Neural crest cell (in vitro differentiated cells): ENCODE measurements at places on chromosomes 13 and 19. TPM values are rescaled to one million over a fixed set of nuclear protein-coding genes. Genes with fewer than 3 reads are reported as not detected.
A peak's percentile ranks its signal among the peaks of the same experiment; 100 is the strongest.

GRCh38 chr19:16969135-16969534, 57.5 kb downstream of the CPAMD8 start:
- no peak for DNase-seq

GRCh38 chr13:32225481-32225931, 89.7 kb downstream of the ZAR1L start:
- DNase-seq: no peak

DNA sequence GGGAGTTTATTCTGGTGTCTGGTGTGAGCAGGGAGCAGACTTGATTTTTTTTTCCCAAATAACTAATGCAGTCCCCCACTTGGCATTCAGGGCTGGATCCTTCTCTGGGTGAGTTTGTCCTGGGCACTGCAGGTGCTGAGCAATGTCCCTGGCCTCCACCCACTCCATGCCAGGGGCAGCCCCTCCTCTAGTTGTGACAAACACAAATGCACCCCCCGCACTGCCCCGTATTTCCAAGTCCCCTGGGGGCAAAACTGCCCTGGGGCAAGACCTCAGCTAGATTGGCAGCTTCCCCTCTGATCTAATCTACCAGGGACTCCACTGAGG, 6.4 kb downstream of the MOB3A start:
- DNase-seq: no peak

DNA sequence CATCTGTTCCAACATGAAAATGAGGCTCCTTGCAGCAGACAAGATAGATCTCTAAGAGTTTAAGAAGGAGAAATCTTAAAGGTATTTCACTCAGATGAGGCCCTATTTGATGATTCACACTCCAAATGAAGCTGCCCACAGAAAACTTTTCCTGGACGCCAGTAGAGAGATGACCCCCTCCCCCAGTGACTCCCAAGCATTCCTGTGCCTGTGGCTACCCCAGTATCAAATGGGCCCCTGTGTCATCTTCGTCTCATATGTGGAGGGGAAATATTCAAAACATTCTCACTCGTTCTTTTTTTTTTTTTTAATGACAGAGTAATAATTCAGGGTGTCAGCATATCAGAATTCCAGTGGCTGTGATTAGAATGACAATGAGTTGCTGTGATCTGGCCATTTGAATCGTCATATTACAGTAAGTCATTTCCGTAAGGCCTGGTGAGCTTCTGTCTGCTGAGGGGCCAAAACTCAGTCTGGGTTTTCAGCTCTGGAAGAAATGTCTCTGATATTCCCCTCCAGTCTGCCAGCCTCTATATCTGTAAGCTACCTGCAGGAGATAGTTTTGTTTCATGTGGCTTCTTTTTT, 194.7 kb downstream of the URI1 start:
- no peak for DNase-seq

The WDR88 gene
- not detected in 2 replicates for total RNA-seq

The IRGQ gene
- 52.9 and 53.5 TPM in 2 replicates for total RNA-seq

GRCh38 chr13:25088562-25089221, 7.2 kb upstream of the PABPC3 start:
- no peak for DNase-seq

GRCh38 chr19:40718774-40719391, 2.0 kb downstream of the ITPKC start:
- DNase-seq: no peak

GRCh38 chr19:15556634-15557181, 48.4 kb downstream of the CYP4F22 start:
- DNase-seq: no peak

- DNase-seq: no peak
Observed at GRCh38 chr13:75666646-75667351, 30.7 kb downstream of the LMO7 start.

The PROZ gene
- not detected in 2 replicates for total RNA-seq

DNA sequence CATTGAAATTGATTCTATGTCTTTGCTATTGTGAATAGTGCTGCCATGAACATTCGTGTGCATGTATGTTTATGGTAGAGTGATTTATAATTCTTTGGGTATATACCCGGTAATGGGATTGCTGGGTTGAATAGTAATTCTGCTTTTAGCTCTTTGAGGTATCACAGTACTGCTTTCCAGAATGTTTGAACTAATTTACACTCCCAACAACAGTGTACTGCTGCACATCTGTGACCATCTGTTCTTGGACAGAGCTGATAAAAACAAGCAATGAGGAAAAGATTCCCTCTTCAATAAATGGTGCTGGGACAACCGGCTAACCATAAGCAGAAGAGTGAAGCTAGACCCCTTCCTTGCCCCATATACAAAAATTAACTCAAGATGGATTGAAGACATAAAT, 231.0 kb downstream of the MYO16 start:
- no peak for DNase-seq

GRCh38 chr13:97386801-97387484, 47.0 kb upstream of the RAP2A start:
- DNase-seq: no peak

The ZNF146 gene
- total RNA-seq: 88.0 and 90.5 TPM in 2 replicates

GRCh38 chr13:73074014-73074413, 15.2 kb downstream of the KLF5 start:
- DNase-seq: no peak

GRCh38 chr13:107250628-107251027, 682.7 kb upstream of the ARGLU1 start:
- DNase-seq: no peak

The NCR1 gene
- total RNA-seq: not detected in 2 replicates

The KCTD4 gene
- total RNA-seq: not detected in 2 replicates

DNA sequence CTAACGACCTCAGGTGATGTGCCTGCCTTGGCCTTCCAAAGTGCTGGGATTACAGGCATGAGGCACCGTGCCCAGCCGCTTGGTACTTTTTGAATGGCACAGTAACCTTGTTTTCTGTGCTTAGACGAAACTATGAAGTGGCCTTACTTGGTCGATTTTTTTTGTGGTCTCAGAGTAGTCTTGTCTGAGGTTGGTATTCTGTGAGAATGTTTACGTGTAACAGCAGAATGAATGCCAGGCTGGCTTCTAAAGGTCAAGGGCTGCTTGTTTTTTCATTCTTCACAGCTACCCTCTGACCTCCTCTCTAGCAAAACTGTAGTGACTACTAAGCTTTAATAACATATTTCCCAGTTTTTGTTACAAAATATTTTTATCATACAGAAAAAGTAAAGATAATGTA, 313.3 kb downstream of the GPC6 start:
- DNase-seq: no peak

- no peak for DNase-seq
Observed at GRCh38 chr19:49058562-49058961, 1.0 kb upstream of the CGB7 start.

- DNase-seq: peak; percentile 48
Observed at GRCh38 chr19:49151267-49152118, 3.7 kb downstream of the HRC start.
